Effector memory CD8-positive, alpha-beta T cell (primary cell): ENCODE measurements at places on chromosomes 4 and X.

- H3K27ac ChIP-seq: no peak overlapping the region
- H3K4me1 ChIP-seq: no peaks in the 10 kb centered on the region
Observed at GRCh38 chrX:2316534-2316933, 184.2 kb downstream of the DHRSX start.

GRCh38 chrX:70553516-70553915 lies 108.9 kb downstream of the DLG3 start:
- no peak overlapping the region for H3K27ac ChIP-seq
- H3K4me1 ChIP-seq: no peaks in the 10 kb centered on the region
- H3K27me3 ChIP-seq: no peaks in the 10 kb centered on the region
- peaks cover 6% of the 10 kb centered on the region for H3K36me3 ChIP-seq
- no peak for DNase-seq

DNA sequence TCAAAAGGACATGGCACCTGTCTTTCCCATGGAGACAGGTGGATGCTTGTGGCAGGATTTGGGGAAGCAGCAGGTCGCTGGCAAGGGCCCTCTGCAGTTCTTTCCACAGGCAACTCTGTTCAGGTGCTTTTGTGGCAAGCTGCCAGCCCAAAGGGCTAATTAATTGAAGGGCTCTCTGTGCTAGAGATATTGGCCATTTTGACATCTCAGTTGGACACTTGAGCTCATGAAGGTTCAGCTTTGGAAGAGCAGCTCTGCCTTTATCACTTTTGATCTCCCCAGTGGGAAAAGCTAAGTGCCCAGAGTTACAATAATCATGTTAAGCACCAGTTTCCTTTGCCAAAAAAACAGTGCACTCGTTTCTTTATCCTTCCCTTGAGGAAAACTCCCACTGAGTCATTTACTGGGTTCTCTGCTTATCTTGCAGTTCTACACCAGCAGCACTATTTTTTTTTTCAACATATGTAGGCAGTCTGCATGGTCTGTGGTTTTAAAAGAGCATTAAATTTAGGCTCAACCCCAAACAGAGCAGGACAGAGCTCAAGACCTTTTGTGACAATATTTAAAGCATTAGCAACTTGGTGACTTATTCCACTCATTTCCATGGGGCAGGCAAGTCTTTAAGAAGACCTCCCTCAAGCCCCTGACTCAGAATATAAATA lies 336.4 kb upstream of the RASGEF1B start:
- peaks cover 40% of the 10 kb centered on the region for H3K27me3 ChIP-seq
- H3K27ac ChIP-seq: no peak overlapping the region
- H3K4me3 ChIP-seq: no peak overlapping the region
- no peaks in the 10 kb centered on the region for H3K36me3 ChIP-seq

- DNase-seq: no peak
- H3K36me3 ChIP-seq: no peaks in the 10 kb centered on the region
- H3K4me1 ChIP-seq: no peaks in the 10 kb centered on the region
- H3K4me3 ChIP-seq: no peak overlapping the region
- no peak overlapping the region for H3K27ac ChIP-seq
- peaks cover 31% of the 10 kb centered on the region for H3K27me3 ChIP-seq
Observed at GRCh38 chr4:109177096-109177810, 125.2 kb downstream of the COL25A1 start.

GRCh38 chr4:95409127-95409526 lies 139.6 kb downstream of the UNC5C start:
- H3K4me3 ChIP-seq: no peak overlapping the region
- H3K4me1 ChIP-seq: no peaks in the 10 kb centered on the region
- H3K27me3 ChIP-seq: no peaks in the 10 kb centered on the region

DNA sequence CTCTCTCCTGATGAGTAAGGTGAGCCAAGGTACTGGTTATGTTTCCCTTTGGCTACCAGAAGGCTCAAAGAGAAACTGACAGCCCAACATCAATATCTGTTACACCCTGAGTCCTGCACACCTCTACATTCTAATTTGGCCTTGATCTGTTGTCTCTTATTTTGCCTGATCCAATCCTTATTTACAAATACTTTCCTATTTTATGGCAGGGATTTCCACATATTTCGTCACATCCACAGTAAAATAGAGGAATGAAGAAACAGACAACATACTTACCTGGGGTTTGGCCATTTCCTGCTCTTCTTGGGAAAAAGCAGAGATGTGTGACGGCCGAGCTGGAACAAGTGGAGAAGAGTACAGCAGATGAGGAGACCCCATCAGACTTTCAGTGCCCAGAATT lies 1.5 kb downstream of the ZNF182 start:
- H3K4me1 ChIP-seq: peaks cover 18% of the 10 kb centered on the region
- peaks cover 13% of the 10 kb centered on the region for H3K36me3 ChIP-seq
- DNase-seq: no peak
- no peaks in the 10 kb centered on the region for H3K27me3 ChIP-seq

DNA sequence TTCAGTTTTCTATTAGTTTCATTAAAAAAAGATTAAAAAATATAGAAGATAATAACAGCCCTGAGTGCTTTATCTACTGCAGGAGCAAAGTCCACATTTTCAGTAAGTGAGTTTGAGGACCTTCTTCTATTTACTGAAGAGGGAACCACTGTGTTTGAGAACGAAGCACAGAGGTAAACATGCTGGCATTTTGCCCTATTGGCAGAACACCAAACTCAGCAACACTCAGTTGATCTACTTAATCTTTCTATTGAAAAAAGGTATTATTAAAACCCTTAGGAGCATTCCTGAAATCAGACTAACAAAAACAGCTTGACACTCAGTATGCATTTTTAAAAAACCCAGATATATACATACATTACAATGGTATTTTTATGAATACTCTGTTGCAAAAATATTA lies 1496.7 kb downstream of the TECRL start:
- no peaks in the 10 kb centered on the region for H3K27me3 ChIP-seq
- H3K27ac ChIP-seq: no peak overlapping the region
- no peaks in the 10 kb centered on the region for H3K4me1 ChIP-seq

DNA sequence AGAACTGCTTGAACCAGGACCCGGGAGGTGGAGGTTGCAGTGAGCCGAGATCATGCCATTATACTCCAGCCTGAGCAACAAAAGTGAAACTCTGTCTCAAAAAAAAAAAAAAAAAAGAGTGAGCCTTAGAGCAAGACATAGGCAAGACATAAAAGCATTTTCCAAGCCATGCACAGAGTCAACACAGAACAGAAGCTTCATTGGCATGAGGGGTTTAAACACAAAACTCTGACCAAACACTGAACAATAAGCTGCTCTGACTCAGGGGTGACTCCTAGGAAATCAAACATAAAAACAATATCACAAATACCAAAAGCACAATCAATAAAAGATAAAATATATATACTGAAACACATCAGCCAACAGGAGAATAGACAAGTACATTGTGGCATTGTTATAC lies 136.8 kb downstream of the PLS3 start:
- H3K36me3 ChIP-seq: no peaks in the 10 kb centered on the region
- H3K4me3 ChIP-seq: no peak overlapping the region
- no peak for DNase-seq
- no peak overlapping the region for H3K27ac ChIP-seq
- H3K4me1 ChIP-seq: no peaks in the 10 kb centered on the region

DNA sequence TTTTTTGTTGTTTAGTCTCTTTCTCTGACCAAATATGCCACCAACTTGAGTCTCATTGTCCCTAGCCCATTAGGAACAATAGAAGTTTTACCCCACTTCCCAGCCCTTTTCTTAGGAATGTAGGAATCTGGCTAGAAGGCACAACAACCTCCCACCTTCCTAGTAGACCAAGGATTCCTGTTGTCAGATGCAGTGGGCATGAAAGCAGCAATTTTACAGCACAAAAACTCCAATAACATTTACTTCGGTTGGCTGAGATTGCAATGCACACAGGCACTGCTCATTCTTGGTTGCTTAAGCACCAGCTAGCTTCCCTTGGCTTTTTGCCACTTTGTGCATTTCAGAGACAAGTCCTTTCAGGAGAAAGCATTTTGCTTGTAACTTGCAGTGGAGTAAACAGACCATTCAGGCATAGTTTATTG lies 312.8 kb downstream of the TENM3 start:
- peaks cover 19% of the 10 kb centered on the region for H3K27me3 ChIP-seq
- no peak overlapping the region for H3K27ac ChIP-seq
- H3K4me1 ChIP-seq: no peaks in the 10 kb centered on the region
- no peaks in the 10 kb centered on the region for H3K36me3 ChIP-seq
- DNase-seq: no peak

GRCh38 chrX:153969904-153970356 lies 1.7 kb downstream of the HCFC1 start:
- H3K27ac ChIP-seq: peak overlapping the region; percentile 99
- no peak for DNase-seq
- peaks cover 27% of the 10 kb centered on the region for H3K4me1 ChIP-seq
- H3K27me3 ChIP-seq: no peaks in the 10 kb centered on the region

DNA sequence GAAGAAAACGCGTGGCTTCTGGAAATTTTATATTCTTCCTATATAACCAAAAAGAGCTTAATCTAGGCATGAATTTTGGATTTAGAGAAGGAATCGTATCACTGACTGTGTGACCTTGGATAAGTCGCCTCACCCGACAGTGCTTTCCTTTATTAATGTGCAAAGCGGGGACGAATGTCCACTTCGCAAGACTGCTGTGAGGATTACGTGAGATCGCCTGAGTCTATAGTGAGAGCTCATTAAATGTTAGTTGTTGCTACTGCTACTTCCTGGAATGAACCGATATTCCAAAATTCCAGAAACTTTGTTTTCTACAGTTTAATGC lies 448 bp upstream of the TBC1D8B start:
- no peak for DNase-seq
- peaks cover 40% of the 10 kb centered on the region for H3K27me3 ChIP-seq
- H3K4me1 ChIP-seq: peaks cover 7% of the 10 kb centered on the region
- H3K36me3 ChIP-seq: no peaks in the 10 kb centered on the region
- no peak overlapping the region for H3K27ac ChIP-seq
- peak overlapping the region; percentile 76 for H3K4me3 ChIP-seq
